ENCODE measurements at places on chromosomes 3 and 15. TPM values are rescaled to one million over a fixed set of nuclear protein-coding genes. Genes with fewer than 3 reads are reported as not detected.
A peak's percentile ranks its signal among the peaks of the same experiment; 100 is the strongest.

DNA sequence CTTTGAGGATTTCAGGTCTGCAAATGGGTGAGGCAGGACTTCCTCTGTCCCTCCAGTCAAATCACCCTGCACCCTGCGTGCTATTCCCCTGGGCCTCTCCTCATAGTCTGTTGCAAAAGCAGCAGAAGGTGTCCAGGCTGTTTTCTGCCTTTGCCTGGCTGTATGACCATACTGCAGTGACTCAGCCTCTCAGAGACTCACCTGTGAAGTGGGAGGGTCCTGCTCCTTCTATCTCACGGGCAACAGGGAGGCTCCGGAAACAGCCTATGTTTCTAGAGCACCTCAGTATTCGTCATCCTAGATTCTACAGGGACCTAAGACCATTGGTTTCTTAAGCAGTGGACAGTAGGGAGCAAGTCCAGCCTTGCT, 216.4 kb downstream of the TLE3 start:
- DNase-seq: no peak

DNA sequence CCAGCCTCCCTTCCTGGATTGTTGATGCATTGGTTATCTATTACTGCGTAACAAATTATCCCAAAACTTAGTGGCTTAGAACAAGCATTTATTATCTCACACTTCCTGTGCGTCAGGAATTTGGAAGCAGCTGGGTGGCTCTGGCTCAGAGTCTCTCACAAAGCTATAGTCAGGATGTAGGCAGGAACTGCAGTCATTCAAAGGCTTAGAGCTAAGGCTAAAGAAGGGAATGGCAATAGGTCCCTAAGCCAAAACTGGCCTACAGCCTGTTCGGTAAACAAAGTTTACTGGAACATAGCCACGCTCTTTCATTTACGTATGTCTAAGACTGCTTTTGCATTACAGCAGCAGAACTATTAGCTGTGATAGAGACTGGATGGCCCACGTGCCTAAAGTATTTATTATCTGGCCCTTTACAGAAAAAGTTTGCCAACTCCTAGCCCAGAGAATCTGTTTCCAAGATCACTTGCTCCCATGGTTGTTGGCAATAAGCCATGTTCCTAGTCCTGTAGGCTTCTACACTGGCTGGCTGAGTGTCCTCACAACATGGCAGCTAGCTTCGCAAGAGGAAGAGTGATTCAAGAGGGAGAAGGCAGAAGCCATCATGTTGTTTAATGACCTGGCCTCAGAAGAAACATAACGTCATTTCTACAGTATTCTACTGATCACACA, 132.4 kb downstream of the SNRK start:
- peak; percentile 58 for DNase-seq

GRCh38 chr15:25710184-25710583, 152.9 kb downstream of the ATP10A start:
- DNase-seq: no peak

DNA sequence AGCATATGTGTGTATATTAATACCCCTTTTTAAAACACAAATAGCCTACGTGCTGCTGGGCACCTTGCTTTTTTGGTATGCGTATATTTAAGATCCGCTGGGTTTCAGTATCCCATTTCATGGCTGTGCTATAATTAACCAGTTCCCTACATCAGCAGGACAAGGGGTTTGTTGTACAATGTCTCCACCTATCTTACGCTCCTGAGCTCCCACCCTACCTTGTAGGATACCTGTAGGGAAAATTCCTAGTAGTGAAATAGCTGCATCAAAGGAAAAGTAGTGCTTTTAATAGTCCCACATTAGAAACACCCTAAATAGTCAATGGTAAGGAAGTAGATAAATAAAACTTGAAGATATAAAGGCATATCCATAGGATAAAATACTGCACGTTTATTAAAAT, 1.4 kb downstream of the MAP6D1 start:
- DNase-seq: no peak

- no peak for DNase-seq
Observed at GRCh38 chr3:40930131-40930538, 269.2 kb upstream of the CTNNB1 start.

DNA sequence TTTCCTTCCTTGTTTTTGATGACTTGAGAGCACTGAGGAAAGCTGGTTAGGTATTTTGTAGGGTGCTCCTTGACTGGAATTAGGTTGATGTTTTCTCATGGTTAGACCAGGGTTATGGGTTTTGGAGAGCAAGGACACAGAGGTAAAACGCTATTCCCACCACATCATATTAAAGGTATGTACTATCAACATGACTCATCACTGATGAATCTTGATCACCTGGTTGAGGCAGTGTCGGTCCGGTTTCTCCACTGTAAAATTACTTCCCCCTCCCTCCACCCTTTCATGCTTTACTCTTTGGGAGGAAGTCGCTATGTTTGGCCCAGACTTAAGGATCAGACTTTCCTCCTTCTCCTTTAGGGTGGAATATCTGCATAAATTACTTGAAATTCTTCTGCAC, 201.6 kb downstream of the EDEM1 start:
- peak; percentile 67 for DNase-seq

- DNase-seq: no peak
Observed at GRCh38 chr3:16842272-16843270, 42.2 kb upstream of the PLCL2 start.

DNA sequence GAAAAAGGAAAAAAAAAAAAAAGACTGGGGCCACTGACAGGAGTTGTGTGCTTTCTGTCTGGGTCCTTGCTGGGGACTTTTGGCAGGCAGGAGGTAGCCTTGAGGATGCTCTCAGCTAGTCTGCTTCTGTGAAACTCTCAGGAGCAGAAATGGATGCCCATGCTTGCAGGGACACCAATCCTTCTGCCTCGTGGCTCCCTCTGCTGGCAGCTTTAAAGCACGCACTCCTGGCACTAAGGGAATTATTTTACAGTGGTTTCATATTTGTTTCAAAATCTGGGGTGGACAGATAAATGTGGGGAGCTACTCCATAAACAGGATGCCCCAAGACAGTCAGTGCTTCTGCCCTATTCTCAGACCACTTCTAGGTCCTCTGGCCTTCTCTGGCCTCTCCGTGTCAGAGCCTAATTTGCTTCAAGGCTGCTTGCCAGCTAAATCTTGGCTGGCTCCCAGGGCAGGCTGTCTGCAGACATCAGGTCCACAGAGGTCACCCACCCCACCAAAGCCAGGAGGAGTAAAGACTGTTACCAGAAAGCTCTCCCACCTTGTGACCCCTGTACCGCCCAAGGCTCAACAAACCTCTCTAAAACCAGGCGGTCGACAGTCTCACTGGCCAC, 17.1 kb downstream of the TRAIP start:
- peak; percentile 29 for DNase-seq

DNA sequence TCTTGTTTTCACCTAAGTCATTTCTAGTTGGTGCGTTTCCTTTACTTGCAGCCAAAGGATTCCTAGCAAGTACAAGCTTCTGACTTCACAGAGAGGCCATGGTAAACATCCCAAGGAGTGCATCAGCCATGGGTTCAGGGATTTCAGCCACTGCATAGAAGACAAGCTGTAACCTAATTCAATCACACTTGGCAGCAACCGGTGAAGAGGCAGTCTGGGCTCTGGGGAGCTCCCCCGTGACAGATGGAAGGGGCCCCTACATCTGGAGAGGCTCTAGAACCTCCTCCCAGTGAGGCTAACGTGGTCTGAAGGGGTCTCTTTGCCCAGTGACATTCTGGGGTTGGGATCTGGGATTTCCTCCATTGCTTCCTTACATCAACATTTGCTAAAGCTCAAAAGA, 8.4 kb upstream of the SNRPA1 start:
- no peak for DNase-seq

DNA sequence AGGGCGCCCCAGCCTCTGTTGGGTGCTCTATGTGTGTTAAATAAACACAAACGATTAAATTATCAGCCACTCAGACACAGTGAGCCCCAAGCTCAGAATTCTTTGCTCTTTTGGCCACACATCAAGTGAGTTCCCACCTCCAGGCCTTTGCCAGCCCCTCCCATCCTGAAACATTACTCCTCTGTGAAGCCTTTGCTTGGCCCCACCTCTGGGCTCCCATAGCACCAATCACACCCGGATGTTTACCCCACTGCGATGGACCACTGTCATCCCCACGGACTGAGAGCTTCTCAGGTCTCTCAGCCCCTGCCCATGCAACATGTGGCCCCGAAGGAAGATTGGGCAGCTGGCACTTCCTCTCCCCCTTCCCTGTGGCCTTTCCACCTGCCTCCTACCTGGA, 85.1 kb downstream of the NUP210 start:
- DNase-seq: no peak

- DNase-seq: no peak
Observed at GRCh38 chr15:87767516-87767915, 489.0 kb downstream of the NTRK3 start.

GRCh38 chr3:124605781-124606579, 124.3 kb upstream of the UMPS start:
- DNase-seq: no peak

GRCh38 chr15:51849860-51850259, 20.4 kb downstream of the TMOD3 start:
- DNase-seq: no peak

DNA sequence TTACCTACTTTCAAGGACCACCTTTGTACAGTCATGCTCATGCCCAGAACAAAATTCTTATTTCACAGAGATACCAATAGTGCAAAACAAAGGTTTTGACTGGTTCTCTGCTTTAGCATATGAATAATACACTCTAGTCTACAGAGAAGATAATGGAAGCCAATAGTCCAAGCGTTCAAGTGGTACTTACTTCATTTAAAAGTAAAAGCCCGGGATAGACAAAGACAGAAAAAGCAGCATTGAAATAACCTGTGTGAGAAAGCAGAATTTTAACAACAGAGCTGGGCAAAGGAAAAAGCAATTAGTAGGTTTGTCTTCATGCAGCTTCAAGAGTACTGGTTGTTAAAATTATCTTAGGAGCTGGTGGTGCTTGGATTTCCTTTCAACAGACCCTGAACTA, 848.3 kb downstream of the FHIT start:
- DNase-seq: no peak

- DNase-seq: no peak
Observed at GRCh38 chr3:151305775-151306151, 10.9 kb downstream of the GPR87 start.

DNA sequence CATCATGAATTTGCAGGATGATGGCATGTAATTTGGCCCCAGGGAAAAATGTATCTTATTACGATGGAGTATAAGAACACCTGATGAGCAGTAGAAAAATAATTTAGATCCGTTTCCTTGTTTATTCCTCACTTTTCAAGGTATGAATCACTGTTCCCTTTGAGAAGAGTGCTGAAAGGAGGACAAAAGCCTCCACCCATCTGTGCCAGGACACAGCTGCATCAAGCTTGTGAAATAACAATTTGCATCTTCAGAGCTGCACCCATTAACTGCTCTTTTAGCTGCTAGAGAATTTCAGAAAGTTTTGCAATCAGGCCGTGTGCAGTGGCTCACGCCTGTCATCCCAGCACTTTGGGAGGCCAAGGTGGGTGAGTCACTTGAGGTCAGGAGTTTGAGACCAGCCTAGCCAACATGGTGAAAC, 9.6 kb downstream of the CLDND1 start:
- DNase-seq: no peak

GRCh38 chr15:29066838-29067237, 181.1 kb downstream of the APBA2 start:
- no peak for DNase-seq

- no peak for DNase-seq
Observed at GRCh38 chr3:100114413-100115030, at the start of gene FILIP1L. Gene FILIP1L (minus strand): TSS chr3:100114501.

- no peak for DNase-seq
Observed at GRCh38 chr15:88174571-88174970, 82.0 kb downstream of the NTRK3 start.

- DNase-seq: no peak
Observed at GRCh38 chr15:69346112-69346511, 47.4 kb downstream of the PAQR5 start.

GRCh38 chr3:109098079-109098644, 19.8 kb downstream of the MORC1 start:
- no peak for DNase-seq

GRCh38 chr3:72279631-72280041, 494.7 kb upstream of the PROK2 start:
- no peak for DNase-seq

DNA sequence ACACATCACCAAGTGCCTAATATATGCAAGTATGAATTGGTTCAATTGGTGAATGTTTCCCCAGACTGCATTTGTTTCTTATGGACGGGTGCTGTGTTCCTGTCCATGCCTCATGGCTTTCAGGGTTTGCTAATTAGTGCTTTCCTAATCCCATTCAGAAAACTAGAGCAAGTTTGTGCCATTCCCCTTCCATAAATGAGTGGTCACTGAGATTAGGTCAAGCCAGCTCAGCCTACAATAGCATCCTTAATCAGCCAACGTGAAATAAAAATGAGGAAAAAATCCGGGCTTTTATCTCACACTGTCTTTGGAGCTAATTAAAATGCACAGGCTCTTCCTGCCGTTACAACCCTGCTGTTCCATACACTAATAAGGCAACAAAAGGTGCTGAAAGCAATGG, 788.8 kb downstream of the ROBO1 start:
- DNase-seq: no peak

DNA sequence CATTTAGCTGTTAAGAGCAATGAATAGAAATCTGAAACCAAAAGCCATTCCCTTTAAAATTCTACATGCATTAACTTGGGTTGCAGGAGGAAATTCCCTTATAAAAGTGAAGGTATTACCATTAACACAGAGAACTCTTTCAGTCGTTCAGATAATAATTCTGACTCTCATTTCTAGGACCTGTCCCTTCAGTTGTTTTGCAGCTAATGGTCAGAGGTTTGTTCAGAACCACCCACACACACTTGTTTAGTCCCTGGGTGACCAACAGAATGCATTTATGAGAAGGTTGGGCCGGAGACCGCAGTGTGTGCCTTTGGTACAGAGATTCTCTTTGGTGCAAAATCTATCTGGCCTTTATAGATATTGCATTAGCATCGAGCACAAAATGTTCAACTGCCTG, 492.5 kb downstream of the NLGN1 start:
- DNase-seq: no peak

GRCh38 chr3:60440869-60441268, 810.4 kb downstream of the FHIT start:
- DNase-seq: no peak

- no peak for DNase-seq
Observed at GRCh38 chr15:70414626-70415025, 316.9 kb upstream of the TLE3 start.

- no peak for DNase-seq
Observed at GRCh38 chr3:141949399-141949798, 73.0 kb downstream of the ATP1B3 start.

GRCh38 chr3:10330319-10330718, 9.4 kb upstream of the SEC13 start:
- DNase-seq: no peak

- no peak for DNase-seq
Observed at GRCh38 chr3:171262431-171262830, 197.8 kb downstream of the TNIK start.

- no peak for DNase-seq
Observed at GRCh38 chr15:40936234-40936708, 7.1 kb downstream of the DLL4 start.

The PRICKLE2 gene
- total RNA-seq: 10.8 TPM

The AGBL1 gene
- not detected for total RNA-seq

The PRR20G gene
- not detected for total RNA-seq

The MAP1A gene
- 2.5 TPM for total RNA-seq

The FBXW12 gene
- total RNA-seq: 0.46 TPM

The HOMER2 gene
- total RNA-seq: 56.4 TPM

The LDHAL6B gene
- not detected for total RNA-seq

The MNS1 gene
- total RNA-seq: 1.5 TPM

The GALNT15 gene
- total RNA-seq: not detected
